ENCODE measurements at places on chromosomes 2 and 18.

DNA sequence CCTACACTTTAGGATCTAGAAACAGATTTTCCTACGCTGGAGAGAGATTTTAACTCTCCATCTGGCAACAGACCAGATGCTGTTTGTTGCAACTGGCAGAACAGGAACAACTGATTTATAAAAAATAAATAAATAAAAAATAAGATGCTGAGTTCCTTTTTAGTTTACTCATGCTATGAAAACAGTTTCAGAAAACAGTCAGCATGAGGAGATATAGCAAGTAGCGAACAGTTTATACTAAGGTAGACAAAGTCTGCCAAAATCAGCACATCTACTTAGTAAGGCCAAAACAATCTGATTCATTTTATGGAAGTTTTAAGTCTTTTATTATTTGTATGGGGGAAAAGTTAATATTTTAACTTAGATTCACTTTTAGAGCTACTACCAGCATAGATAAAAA is 974.0 kb upstream of the CNTNAP5 start:
- DNase-seq: no peak

GRCh38 chr18:39749154-39749553 is 2183.6 kb upstream of the CELF4 start:
- DNase-seq: no peak

GRCh38 chr18:10032331-10033015 is 118.7 kb downstream of the VAPA start:
- no peak for DNase-seq

DNA sequence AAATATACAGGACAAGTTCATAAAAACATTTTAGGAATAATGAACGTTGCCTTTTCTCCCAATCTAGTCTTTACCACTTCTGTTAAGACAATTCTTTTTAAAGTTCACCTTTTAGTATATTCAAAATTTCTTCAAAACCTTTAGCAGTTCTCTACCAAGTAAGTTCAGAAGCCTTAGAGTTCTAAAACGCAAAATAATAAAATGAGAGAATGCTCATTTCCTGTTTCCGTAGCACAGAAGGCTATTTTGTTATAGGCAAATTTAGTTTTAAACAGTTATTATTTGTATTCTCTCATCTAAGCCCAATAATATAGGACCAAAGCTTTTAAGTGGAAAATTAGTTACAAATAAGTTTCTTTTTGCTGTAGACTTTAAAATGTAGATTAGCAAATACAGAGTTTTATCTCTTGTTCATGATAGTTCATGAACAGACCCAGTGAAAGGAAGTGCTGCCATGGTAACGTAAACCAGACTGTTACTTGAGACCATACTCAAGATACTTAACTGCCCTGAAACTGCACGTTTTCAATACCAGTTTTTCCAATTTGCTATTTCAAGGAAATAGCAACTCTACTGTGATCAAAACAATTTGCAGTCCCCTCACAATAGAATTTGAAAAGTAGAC is 173.1 kb upstream of the STON1 start:
- DNase-seq: no peak

- DNase-seq: no peak
Observed at GRCh38 chr18:12960853-12961397, 13.1 kb downstream of the SEH1L start.

DNA sequence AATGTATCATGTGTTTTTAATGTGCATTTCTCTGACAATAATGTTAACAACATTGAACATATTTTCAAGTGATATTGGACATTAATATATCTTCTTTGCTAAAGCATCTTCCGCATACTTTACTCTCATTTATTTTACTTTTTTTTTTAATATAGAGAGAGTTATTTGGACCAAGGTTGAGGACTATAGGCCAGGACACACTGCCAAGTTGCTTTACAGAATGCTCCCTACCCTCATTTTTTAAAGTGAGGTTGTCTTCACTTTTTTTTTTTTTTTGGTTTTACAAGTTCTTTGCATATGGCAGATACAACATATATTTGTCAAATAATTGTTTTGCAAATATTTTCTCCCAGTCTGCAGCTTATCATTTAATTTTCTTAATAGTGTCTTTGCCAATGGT is 201.8 kb downstream of the OSR1 start:
- DNase-seq: no peak

DNA sequence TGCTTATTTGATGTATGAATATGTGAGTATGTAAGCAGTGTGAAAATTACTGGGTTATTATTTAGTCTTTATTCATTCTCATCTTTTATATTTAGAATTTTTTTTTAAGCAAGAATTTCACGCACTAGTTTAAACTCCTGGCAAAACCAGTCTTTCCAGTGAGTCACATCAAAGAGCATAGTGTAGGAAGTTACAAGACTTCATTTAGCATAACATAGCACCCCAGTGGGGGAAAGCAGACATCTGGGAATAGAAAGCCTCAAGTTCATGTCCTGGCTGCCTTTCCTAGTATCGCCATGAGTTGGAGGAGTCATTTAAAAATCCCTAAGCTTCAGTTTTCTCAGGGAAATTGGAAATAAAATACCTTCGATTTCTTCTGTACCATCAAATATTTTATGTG is 408.3 kb downstream of the NUP35 start:
- no peak for DNase-seq

DNA sequence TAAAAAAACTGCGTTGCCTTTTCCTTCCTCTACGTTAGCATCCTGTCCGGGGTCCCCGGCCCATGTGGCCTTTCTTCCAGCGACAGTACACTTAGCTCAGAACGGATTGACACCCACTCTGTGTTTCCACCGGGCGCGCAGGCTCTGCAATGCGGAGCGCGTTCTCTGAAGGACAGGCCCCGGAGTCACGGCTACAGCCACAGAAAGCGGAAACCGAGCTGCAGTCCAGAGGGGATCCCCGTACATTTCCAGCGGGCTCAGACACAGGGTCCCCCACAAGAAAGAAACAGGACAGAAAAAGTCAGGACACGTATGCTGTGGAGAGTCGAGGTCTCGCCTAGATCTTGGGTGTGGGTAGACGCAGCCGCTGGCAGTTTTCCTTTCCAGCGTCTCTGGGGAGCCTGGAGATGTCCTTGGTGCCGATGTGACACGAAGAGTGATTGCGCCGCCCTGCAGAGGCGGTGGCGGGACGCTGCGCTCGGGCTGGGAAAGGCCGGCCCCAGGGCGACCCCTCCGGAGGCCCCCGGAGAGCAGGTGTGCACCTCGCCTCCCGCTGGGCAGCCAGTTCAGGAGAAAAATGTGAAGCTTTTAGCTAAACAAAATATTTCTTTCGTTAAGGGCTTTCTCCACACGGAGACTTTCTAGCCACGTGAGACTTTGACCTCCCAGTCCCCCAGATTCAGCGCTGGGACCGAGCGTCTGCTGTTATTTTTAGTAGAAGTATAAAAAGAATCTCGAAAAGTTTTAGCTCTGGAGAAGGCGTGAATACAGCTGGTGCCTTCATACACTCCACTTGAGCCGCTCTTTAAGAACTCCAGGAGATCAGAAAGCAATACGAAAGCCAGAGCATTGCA is 1.3 kb upstream of the ACKR3 start:
- DNase-seq: no peak

DNA sequence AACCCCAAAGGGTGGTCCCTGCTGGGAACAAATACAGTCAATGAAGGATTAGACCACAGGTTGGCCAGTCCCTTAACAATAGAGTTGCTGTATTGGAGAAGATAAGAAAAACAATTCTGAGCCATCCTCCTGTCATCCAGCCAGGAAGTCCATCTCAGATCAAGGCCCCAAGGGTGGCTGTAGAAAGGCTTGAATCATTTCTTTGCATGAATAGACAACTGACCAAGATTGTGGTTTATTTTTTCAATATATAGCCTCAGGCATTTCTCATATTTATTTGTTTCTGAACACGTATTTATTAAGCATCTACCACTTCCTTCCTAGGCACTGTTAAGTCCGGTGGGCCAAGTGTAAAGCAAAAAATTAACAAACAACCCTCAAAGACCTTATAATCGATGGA is 274.4 kb upstream of the SLC14A2 start:
- no peak for DNase-seq

- DNase-seq: no peak
Observed at GRCh38 chr2:185014076-185014475, 415.7 kb downstream of the ZNF804A start.

GRCh38 chr2:154908327-154908726 is 209.8 kb downstream of the KCNJ3 start:
- no peak for DNase-seq
